ENCODE measurements at places on chromosomes 1 and 21.

- no peak for DNase-seq
These were observed 34.4 kb downstream of the NENF start for GRCh38 chr1:212466898-212467650.

DNA sequence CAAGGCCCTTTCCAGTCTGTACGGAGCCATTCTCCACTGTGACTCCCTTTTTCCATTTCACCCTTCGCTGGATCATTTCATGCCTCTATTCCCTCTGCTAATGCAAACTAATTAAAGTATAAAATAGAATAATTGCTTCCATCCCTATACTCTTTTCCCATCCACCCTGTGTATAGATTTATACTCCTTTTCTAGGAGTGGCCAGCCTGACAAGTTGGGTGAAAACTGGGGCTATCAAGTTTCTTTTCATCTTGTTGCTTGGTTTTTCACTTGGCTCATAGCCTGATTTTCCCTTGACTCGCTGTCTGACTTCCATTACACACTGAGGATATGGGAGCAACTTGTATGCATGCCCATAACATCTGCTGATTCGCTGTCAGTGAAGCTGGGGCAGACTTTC lies 107.0 kb downstream of the PLXNA2 start:
- peak; percentile 58 for DNase-seq

DNA sequence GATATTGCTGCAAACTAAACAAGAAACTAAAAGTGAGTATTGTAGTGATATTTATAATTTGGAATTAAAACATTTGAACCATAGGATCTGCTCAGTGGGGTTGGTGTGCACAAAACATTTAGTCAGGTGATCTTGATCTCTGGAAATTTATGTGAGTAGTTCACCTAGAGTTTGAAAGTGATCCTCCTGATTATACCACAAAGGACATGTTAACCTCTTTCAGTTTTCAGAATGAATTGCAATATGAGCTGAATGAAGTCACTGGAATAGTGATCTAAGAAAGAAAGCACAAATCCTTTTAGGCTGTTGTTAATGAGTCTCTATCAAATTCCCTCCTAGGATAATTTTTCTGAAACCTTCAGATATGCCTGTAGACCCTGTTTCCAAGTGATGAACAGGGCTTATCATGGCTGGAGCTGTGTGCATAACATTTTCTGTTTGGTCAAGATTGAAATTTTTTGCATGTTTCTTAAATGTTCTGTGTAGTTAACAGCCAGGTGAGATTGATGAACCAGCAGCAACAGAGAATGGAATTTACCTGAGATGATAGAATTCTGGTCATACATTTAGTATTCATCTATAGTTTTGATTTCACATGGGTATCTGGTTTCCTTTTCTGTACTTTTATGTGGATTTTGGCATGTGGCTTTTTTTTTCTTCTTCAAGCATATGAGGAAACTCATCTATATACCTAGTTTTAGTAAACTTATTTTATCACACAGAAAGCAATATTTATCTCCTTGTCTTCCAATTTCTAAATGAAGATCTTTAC lies 25.5 kb downstream of the CDC14A start:
- DNase-seq: no peak

- DNase-seq: no peak
These were observed 30.6 kb downstream of the CAPN2 start for GRCh38 chr1:223742856-223743517.

- DNase-seq: no peak
These were observed 128.9 kb upstream of the ADAR start for GRCh38 chr1:154736841-154737240.

DNA sequence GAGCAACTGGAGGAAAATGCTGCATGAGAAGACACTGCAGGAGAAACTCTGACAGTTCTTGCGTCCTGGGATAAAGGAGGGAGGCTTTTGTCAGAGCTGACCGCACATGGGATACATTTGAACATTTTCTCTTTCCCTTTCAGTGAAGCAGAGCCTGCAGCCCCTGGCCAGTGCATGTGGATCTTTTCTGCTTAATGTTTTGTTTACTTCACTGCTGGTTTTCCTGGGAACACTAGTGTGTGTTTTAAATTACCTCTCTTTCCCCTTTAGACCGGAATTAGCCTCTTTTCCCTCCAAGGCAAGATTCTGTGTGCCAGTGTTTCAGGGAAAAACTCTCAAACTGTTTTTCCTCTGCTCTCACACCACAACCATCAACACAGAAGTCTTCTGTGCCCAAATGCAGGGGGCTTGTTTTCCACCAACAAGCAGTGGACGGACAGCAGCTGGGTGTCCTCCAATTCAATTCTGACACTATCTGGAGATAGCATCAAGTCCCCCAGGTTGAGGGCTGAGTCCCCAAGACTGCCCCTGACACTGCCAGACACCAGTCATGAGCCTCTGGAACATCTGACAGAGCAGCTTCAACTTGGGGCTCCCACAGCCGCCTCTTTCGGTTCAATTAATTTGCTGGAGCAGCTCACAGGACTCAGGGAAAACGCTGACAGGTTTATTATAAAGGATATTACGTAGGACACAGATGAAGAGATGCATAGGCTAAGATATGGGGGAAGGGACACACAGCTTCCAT lies 136.2 kb downstream of the RHOU start:
- no peak for DNase-seq

- no peak for DNase-seq
These were observed 46.0 kb downstream of the ALG6 start for GRCh38 chr1:63413394-63413793.

- no peak for DNase-seq
These were observed 1.7 kb downstream of the EXOC8 start for GRCh38 chr1:231335663-231336602.

GRCh38 chr1:184930232-184930631 lies 44.1 kb downstream of the NIBAN1 start:
- DNase-seq: no peak

DNA sequence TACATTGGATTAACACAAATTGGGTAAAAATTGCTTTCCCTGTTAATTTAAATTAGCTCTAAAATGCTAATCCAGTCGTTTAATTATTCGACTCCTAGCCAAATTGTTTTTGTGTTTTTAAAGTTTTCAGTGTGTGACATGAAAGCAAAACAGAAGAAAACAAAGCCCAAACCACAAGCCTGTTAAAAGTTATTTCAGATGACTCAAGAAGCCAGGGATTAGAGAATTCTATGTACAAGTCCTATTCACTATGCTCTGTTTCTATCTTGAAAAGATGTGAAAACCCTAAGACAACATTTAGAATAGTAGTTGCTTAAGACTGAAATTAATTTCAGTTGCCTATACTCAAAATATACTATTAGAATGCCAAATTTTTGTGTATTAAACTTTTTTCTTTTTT lies 294.8 kb upstream of the ADAMTS5 start:
- DNase-seq: no peak

- no peak for DNase-seq
These were observed 130.4 kb upstream of the DNAH14 start for GRCh38 chr1:224799083-224799482.

DNA sequence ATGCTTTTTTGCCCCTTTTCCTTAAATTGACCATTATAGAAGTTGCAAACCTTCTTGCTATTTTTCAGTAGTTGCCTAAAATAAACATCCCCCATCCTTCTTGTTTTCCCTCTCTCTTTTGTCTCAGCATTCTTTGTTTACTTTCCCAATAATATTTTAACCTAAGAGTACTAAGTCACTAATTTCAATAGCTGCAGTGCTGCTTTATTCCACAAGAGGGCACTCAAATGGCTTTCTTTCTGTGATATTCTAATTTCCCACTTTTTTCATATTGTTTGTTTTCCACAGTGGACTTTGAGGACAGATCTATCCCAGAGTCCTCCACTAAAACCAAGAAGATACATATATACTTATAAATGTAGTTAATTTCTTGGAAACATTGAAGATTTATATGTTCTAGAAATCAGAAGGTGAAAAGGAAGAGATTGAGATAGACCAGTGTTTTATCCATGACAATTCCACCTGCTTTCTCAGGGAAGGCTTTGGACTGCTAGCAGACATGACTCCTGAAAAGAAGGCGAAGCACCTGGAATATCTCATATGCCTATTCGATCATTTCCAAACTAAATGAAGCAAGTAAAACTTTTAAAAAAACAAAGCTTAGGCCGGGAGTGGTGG lies 104.8 kb upstream of the GRIK1 start:
- DNase-seq: peak; percentile 66

Data from brain (organoid and tissue), 16 donors.